ENCODE measurements at places on chromosomes 5 and 9.

GRCh38 chr5:78603636-78604175 is 44.9 kb downstream of the LHFPL2 start:
- DNase-seq: no peak

DNA sequence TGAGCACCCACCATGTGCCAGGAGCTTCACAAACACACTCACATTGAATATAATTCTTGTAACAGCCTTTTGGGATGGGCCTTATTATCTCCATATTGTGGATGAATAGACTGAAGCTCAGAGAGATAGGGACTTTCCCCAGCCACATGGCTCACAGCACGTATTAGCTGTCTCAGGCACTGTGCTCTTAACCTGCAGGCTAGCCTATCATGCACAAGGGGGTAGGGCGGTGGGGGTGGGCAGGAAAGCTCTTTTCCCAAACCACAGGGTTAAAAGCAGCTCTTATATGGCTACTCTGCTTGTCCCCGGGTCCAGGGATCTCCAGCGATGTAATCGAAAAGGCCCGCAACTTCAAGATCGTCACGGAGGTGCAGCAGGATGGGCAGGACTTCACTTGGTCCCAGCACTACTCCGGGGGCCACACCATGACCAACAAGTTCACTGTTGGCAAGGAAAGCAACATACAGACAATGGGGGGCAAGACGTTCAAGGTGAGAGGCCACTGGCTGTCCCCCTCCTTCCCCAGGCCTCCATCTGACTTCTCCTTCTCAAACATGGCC is 2.6 kb downstream of the FABP6 start:
- DNase-seq: no peak

- no peak for DNase-seq
Observed at GRCh38 chr5:73663161-73663859, 37.3 kb downstream of the ARHGEF28 start.

- DNase-seq: no peak
Observed at GRCh38 chr5:149216496-149216895, 55.2 kb upstream of the AFAP1L1 start.

- no peak for DNase-seq
Observed at GRCh38 chr9:132441404-132441803, 31.4 kb downstream of the CFAP77 start.

- DNase-seq: no peak
Observed at GRCh38 chr5:94672746-94673145, 54.3 kb downstream of the SLF1 start.

DNA sequence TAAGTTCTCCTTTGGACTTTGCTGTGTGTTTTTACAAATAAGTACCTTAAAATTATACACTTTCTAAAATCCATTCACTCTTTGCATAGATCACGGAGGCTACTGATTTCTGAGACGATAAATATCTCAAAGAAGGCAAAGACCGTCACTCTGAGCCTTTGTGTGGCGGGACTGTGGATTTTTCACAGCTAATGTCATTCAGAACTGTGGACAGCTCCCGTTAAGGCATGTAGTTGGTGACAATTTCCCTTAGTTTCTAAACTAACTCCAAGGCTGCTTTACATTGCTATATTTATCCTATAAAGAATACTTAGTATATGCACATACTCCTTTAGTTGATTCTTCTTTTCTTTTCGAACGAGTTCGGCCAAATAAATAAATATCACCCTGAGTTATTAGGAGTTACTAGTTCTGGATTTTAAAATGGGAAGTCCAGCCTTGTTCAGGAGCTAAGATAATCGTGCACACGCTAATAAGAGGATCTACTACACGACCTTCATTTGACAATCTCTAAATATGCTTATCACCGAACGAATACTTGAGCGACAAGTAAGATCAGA is 1.8 kb downstream of the HCN1 start:
- DNase-seq: no peak

Data from activated T-helper 1 cell treated with anti-CD3 and anti-CD28 coated beads, Interleukin-2, amount 50 U/mL, for 16 hours (primary cell).